ENCODE measurements at places on chromosomes 5 and 9.

DNA sequence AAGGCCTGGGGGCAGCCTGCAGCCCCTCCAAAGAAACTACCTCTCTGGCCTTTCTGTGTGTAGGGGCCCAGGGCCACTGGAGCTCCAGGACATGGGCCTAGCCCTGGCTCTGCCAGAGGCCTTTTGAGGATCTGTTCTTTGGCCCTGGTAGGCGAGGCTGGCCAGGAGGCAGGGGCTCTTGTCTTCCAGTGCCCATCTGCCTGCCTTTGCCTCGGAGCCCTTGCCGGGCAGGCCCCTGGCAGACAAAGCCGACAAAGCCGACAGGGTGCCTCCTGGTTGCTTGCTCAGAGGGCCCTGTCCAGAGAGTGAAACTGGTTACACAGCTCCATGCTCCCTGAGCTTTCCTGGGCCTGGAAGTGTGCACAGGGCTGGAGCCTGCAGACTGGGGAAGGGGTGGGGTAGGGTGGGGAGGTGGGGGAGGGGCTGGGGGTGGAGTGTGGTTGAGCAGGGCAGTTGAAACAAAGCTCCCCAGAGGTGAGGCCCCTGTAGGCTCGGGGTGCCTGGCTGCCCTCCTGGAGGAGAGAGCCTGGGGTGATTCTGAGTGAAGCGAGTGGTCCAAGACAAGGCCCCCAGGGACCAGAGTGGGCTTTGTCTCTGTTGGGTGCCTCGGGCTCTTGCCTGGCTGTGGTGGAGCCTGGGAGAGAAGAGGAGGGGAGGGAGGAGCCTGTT, 29.3 kb downstream of the PTPA start:
- DNase-seq, result no peak

DNA sequence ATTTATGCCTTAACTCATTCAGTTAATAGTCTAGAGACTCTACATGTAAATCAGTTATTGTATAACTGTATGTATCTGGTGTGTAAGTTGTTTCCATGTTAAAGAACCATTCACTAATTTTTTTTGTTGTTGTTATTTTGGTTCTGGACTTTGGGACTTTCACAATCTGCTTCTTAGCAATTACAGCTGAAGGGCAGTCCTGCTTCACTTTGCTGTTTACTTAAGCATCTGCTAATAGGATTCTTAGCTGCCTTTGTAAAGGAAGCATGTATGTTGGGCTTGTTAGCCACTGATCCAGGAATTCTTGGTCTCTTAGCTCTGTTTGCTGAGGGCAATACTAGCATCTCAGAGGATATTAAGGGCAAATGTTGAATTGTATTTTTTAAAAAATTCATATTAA, 97.0 kb downstream of the FOCAD start:
- no peak for DNase-seq

DNA sequence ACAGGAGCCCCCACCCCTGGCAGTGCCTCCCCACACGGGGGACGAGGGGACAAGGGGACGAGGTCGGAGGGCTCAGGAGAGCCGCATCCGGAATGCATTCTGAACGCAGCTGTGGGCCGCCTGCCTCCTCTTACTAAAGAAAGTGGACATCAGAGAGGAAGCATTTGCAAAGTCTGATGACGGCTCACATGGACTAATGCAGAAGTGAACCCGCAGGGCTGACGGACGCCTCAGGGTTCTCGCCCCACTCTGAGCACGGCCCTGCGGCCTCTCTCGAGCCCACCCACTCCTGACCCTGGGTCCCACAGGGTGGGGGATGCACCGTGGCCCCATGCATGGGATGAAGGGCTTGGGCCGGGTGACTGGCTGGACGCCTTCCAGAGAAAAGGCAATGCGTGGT, 5.9 kb downstream of the LPCAT1 start:
- DNase-seq, result no peak

GRCh38 chr5:91384671-91385430, 1.7 kb upstream of the ARRDC3 start:
- peak; percentile 74 for DNase-seq

DNA sequence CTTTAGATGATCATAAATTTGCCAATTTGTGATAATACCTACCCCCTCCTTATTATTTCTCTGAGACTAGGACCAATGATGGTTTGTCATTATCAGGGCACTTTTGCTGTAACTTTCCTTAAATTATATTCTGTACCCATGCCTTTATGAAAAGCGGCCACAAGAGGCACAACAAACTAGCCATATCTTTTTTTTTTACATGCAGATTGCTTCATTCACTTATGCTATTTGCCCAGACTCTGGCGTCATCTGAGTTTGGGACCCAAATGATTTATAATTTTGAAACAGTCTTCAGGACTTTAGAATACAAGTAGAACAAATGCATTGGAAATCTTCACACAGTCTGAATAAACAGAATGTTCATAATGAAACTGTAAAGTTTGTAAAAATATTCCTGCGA, 408.1 kb downstream of the MAT2B start:
- no peak for DNase-seq

- DNase-seq, result no peak
Observed at GRCh38 chr9:129777769-129778130, 24.9 kb upstream of the PTGES start.

GRCh38 chr9:120421977-120422376, 158.0 kb downstream of the CDK5RAP2 start:
- no peak for DNase-seq

DNA sequence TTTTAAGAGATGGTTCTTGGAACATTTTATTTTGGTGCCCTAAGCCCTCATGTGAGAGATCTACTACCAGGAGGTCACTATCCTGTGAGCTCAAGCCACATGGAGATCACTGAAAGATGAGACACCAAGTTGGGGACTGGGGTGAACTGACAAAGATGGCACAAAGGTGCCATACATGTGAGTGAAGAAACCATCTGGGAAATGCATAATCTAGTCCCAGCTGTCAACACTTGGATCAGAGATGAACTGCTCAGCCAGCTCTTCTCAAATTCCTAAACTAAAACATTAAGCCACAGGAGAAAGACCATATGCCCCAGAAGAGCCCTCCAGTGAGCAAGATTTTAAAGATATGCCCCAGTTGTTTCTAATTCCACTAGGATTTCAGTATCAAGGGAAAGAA, 22.2 kb upstream of the MYOT start:
- no peak for DNase-seq

- DNase-seq, result no peak
Observed at GRCh38 chr9:105198865-105199264, 45.6 kb upstream of the SLC44A1 start.

DNA sequence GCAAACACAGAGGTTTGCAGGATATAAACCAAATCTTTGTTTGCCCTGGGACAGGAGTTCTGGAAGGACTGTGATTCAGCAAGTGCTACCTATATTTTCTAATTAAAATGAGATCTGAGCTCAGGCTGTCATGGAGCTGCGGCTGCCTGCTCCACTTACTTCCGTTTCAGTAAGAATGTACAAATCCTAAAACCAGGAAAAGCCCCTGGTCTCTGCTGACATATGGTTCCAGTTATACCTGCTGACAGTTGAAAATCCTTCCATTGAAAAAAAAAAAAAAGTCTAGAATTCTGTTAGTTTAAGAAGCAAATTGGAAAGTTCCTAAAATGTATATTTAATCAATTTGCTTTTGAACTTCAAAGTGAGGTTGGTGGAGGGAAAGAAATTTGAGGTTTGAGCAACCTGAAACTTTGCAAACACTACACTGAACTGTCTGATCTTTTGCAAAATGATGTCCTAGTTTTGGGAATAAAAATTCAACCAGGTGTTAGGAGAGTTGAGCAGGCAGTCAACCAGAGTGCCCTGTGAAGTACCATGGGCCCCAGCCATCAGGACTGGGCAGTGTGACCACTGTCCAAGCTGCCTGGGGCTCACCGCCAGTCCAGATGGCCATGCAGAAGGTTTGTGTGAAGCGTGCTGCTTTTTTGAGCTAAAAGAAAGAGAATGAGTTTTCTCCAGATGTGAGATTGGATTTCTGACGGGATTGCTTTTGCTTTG, 50.6 kb downstream of the SHB start:
- no peak for DNase-seq

DNA sequence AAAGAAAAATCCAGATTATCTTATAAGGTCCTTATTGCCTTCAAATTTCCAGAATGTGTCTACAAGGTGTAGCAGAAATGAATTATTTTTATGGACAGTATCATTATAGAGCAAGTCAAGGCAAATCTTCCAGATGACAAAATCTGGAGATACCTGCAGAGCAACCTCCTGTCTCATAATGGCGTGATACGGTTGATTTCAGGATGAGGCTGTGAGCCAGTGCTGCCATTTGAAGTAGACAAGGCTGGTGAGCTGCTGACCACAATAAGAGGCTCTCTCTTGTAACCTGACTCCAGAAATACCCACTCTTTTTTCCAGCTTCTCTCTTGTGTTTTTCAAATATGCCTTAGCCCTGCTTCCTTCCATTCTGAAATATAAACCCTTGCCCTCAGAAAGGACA, 108.2 kb downstream of the HTR1A start:
- DNase-seq, result no peak

DNA sequence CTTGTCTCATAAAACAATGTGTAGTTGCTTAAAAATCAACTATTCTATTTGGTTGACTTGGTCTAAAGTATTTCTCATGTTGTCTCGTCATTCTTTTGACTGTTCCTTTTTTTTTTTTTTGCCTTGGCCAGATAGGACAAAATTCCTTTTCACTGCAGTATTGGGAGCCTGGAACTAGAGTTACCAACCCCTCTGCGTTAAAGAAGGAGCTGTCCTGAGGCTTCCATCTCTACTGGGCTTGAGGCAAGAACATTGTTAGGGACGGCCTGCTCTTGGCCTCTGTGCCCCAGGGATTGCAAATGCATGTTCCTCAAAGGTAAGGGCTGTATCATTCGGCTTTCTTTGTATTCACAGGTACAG, 1.4 kb upstream of the NPR2 start:
- no peak for DNase-seq

DNA sequence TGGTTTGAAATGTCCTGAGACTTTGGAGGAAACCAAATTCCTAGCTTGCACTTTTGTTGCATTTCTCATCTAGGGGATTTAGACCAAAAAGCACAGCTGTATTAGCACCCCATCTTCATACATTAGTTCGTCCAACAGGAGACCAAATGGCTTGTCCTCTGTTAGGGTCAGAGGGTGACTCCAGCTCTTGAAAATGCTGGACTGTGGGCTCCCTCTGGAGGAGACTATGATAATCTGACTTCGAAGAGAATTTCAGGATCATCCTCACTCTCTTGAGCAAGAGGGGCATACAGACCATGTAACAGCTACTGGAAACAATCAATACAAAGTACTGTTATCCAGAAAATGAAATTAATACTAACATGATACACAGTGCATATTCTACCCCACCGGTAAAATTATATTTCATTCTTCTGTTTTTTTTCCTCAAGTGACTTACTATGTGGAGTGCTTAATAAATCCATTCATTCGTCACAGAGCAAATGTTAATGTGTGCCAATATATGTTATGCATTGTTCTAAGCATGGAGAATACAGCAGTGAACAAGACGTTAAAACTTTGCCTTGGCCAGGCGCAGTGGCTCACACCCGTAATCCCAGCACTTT, 63.7 kb upstream of the PPP2CA start:
- DNase-seq, result peak; percentile 28

GRCh38 chr5:39419796-39420195, 5.0 kb downstream of the DAB2 start:
- no peak for DNase-seq

DNA sequence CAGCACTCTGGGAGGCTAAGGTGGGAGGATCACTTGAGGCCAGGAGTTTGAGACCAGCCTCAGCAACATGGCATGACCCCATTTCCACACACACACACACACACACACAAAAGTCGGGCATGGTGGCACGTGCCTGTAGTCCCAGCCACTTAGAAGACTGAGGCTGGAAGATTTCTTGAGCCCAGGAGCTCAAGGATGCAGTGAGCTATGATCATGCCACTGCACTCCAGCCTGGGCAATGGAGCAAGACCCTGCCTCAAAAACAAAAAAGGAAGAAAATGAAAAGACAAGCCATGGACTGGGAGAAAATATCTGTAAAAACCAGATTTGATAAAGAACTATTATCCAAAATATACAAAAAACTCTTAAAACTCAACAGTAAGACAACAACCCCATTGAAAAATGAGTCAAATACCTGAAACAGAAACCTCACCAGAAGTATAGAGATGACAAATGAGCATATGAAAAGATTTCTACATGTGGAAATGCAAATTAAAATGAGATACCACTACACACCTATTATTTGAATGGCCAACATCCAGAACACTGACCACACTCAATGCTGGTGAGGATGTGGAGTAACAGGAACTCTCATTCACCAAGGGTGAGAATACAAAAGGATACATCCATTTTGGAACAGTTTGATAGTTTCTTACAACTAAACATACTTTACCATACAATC, 24.7 kb downstream of the DNAJA1 start:
- DNase-seq, result no peak

DNA sequence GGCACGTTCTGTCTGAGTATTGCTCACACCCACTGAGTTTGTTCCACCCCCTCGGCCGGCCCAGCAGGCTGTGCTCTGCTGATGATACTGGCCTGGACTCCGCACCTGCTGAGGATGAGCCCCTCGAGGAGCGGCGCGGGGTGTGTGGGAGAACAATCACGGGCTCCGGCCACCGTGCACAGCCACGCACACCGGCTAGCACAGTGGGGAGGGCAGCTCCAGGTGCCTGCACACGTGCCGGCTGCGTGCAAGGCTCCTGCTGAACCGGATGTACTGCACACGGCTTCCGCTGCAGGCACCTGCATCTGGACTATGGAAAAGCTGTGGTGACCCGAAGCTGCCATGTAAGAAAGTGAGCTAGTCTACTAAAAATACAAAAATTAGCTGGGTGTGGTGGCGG, 485.2 kb upstream of the CDH9 start:
- DNase-seq, result no peak

DNA sequence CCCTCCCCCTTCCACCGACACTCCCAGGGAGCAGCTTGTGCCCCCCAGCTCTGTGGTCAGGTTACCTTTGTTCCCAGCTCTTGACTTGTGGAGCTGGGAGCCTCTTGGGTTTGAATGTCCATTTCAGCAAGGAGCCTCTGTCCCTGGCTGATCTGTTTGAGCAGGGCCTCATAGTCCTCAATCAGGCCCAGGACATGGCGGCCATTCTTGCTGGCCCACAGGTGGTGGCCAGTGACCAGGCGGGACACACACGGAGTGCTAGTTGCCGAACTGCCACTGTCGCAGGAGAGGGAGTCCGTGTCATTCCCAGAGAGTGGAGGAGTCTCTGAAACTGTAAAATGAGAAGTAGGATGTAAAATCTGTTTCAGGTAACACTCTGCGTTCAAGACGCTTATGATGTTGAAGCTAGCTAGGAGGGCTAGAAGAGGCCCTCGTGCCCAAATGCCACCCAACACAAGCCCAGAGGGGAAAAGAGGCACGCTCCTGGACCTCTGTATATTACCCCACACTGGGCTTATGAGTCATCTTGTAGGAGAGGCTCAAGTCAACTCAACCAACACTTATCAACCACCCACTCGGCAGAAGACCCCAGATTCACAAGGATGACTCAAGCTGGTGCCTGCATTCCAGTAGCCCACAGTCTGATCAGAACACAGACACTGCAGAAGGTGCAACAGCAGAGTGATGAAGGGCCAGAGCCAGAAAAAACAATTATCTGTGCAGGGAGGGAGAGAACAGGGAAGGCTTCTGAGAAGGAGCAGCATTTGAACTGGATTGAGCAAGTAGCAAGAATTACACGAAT, 177.0 kb downstream of the CDK5RAP2 start:
- no peak for DNase-seq

Measured in GDM1 (cell line).